ENCODE measurements at places on chromosomes 1 and 21.

DNA sequence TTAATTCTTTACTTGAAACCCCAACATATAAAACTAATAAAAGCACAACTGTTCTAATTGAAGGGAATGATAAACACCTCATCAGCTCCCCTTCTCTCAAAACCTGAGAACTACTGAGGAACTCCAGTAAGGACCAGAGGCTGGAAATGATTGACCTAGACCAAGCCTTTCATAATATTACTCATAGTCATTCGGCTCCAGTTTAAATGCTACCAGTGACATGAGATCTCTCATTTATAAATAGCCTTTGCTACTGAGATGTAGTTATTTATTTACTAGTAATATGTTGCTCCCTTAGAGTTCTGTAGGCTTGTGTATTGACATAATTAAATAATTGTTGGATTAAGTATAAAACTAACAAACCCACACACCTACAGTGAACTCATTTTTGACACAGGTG, 209.8 kb upstream of the PRMT6 start:
- no peak for DNase-seq

- no peak for DNase-seq
Observed at GRCh38 chr1:188432427-188432826, 1603.7 kb downstream of the PLA2G4A start.

GRCh38 chr21:44324854-44325107, 14.4 kb downstream of the CFAP410 start:
- DNase-seq: no peak

- no peak for DNase-seq
Observed at GRCh38 chr1:186595969-186596368, 84.3 kb downstream of the PTGS2 start.

DNA sequence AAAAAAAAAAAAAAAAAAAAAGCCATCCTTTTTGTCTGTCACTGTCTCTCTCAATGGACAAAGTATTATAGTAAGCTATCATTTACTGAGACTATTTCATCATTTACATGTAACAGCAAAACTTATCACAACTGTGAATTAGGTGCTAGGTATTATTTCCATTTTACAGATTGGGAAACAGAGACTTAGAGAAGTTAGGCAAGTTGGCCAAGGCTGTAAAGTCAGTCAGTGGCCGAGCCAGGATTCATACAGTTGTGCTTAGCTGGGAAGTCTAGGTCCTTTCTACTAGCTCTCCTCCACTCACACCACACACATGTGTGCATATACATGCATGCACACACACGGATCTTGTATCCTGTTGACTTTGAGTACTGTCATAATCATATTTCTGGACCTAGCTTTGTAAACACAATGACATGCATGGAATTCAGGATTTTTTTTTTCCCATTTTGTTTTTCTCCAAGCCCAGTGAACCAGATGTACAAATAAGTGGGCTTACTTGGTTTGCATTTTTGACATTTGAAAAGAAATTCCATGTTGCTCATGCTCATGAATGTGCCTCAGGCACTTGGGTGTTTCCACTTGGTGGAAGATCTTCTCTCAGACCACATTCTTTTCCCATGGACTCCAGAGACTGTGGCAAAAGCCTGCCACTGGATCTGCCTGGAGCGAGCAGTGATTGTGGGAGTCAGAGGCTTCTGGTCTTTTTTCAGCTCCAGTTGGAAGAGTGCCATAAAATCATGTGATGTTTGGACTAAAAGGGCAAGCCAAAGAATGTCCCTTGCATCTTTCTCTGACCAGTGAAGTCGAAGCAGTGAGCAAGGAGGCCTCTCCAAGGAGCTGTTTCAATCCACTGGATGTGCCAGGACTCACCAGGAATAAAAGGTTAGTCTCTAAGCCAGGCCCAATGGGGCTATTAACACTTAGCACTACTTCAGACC, 61.7 kb upstream of the DNAJC6 start:
- no peak for DNase-seq

DNA sequence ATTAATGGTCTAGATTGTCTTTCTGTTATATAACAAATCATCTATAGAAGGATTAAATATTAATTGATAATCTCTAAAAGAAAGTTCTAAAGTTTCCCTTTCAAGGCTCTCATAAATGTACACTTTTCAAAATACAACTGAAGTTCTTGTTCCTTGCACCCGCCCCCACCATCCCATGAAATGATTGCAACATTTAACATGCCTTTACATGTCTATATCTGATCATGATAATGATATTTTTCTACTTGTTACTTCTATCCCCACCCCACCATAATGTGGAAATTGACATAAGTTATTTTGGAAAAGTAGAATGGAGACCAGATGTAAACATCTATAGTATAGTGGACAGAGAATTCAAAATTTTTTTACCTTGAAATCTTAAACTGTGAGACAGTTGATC, 186.6 kb downstream of the NTNG1 start:
- no peak for DNase-seq

DNA sequence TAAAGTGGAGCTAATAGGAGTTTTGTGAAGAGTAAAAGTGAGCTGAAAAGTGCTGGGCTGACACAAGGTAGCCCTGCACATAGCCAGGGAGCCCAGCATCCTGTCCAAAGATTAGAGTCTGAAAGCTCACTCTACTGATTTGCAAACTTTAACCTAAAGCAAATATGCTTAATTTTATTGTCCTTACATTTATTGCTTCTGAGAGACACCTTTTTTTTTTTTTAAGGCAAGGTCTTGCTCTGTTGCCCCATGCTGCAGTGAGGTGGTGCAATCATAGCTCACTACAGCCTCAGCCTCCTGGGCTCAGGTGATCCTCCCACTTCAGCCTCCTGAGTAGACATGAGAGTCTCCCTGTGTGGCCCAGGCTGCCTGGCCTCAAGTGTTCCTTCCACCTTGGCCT, 16.5 kb downstream of the MGST3 start:
- DNase-seq: no peak

DNA sequence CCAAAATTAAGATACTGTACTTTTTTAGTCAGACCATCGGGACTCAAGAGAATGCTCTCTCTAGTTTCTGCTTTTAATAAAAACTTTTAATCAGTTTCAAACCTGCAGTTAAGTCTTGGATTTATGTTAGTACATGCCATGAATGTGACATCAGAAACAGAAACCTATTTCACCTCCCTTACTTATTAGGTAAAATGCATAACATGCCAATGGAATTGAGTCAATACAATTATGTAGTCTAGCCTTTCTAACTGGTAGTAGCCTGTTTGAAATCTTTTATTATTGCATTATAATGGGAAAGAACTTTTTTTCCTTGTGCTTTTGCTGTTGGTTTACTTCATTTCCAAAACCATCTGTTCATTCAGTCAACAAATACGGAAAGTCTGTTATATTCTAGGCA, 4.8 kb downstream of the PHACTR4 start:
- DNase-seq: no peak

- no peak for DNase-seq
Observed at GRCh38 chr21:46559291-46559983, 45.4 kb downstream of the S100B start.

DNA sequence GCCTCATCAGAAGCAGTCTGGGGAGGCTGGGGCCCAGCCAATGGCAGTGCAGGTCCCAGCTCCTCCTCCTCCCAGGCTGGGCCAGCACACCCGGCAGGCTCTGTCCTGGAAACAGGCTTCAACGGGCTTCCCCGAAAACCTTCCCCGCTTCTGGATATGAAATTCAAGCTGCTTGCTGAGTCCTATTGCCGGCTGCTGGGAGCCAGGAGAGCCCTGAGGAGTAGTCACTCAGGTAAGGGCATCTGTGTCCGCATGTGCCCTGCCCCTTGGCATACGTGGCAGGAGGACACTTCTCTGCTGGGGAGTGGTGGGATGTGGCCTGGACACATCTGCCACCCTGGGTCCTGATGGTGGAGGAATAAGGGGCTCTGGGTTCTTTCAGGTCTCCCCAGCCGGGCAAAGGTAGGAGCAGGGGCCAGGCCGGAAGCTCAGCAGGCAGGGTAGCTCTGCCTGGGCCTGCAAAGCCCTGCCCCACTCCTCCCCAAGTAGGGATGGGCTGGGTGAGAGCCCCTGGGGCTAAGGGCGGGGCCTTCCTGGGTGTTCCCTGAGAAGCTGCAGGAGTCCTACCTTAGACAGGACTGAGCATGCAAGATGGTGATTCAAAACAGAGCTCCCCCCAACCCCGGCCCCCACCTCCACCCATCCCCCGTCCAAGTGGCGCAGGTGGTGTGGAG, at the start of gene GJB5:
Gene GJB5, plus strand, starts transcription at position 84 of the 674 bp plus-strand sequence. CDS start 2,284 bp downstream, outside the sequence.
- no peak for DNase-seq

- DNase-seq: peak; percentile 59
Observed at GRCh38 chr1:88801575-88802208, 89.7 kb downstream of the GTF2B start.

DNA sequence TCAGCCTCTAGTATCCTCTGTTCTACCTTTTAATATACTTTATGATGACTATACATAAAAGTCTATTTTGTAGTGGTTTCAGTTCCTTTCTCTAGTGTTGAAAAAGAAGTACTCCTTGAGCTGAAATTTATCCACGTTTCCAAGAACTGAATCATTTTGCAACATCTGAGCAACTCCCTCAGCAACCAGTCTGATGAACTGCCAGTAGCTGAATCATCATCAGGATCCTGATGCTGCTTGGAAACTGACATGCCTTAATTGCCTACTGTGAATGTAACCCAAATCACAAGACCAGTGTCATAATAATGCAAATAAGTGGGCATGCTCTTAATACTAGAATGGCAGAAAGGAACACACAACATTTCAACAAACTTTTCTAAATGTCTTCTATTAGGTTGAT, 103.3 kb downstream of the CYYR1 start:
- DNase-seq: no peak

DNA sequence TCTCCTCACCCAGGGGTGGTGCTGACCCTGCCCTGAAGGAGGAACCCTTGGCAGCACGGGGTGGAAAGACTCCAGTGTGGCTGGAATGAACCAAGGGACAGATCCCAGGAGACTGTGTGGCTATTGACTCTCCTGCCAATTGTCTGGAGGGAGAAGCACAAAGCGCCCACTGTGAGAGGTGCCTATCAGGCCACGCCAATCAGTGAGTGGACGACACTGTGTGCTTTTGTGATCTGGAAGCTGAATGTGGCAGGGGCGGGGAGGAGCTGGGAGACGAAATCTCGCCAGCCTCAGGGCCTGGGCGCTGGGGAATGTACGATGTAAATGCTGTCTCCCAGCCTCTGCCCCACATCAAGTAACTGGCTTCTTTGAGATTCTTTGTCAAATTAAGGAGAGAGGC, 167.1 kb downstream of the ZBTB18 start:
- DNase-seq: no peak

GRCh38 chr1:1529321-1529720, 11.1 kb downstream of the TMEM240 start:
- DNase-seq: no peak

DNA sequence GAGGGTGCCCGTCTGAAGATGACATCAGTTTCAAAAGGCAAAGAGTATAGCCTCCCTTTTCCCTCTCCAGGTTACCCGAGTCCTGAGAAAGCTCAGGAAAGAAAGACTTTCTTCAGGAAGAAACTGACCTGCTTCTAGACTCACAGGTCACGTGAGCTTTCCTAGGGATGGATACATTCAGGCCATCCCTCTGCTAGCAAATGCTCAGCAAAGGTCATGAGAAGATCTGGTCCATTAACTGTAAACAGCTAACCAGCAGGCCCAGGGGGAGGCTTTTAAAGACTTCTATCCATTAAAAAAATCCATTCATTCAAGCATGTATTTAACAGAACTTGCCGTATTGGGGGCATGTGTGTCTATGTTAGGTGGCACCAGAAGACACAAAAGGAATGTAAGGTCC, 605.5 kb downstream of the KIF26B start:
- DNase-seq: no peak

DNA sequence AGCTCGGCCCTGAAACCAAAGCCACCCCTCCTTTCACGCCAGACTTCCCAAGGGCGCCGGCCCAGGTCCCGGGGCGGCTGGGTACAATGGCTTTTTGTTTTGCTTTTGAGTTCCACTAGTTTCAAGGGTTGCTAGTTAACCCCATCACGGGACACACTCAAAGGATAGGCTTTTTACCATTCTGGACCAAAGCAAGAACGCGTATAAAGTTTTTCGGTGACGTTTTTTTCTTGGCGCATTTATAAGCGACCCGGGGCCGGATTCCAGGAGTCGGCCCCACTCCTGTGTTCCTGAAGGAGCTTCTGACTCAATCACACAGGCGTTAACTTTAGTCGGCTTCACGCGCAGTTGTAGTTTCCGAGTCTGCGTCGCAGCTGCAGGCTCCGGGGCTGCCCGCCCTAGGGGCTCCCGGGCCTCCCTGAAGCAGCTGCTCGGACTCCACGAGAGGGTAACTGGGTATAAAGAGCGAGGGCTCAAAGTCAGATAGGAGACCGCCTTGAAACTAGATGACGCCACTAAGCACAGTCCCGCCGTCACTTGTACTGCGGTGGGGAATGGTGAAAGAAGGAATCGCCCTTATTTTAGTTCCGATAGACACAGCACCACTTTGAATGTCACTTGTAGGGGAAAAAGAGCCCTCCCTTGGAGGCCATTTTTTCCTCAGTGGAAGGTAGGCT, 707 bp upstream of the KLHL21 start:
- DNase-seq: no peak

DNA sequence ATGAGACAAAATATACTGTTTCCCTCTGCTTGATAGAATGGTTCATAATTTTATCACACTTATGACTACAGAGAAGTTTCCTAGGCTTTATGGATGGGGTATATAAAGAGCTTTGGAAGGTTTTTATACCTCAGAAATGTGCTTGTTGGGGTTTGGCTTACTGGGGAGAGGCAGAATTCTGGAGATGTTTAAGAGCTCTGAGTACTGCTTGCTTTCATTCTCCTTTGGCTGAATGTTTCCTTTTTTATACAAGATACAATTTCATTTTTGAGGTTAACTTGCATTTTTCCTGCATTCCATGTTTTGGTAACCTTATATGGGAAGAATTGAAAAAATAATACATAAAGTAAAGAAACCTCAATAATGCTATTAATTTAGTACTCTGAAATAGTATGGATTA, 157.7 kb upstream of the COL11A1 start:
- no peak for DNase-seq

- DNase-seq: no peak
Observed at GRCh38 chr1:10950316-10951172, 61.9 kb upstream of the TARDBP start.

- no peak for DNase-seq
Observed at GRCh38 chr1:105137543-105138457, 1388.1 kb downstream of the AMY1C start.

- no peak for DNase-seq
Observed at GRCh38 chr1:10322821-10323220, 76.0 kb upstream of the PGD start.

- DNase-seq: peak; percentile 1
Observed at GRCh38 chr1:179142889-179143299, 61.0 kb downstream of the TOR3A start.

- DNase-seq: no peak
Observed at GRCh38 chr1:88311265-88311664, 372.8 kb upstream of the PKN2 start.

- DNase-seq: no peak
Observed at GRCh38 chr1:210792250-210793102, 341.5 kb downstream of the KCNH1 start.

- DNase-seq: no peak
Observed at GRCh38 chr1:93442008-93442666, 5.8 kb upstream of the FNBP1L start.

- no peak for DNase-seq
Observed at GRCh38 chr1:24248859-24249258, 61.8 kb upstream of the IFNLR1 start.

- no peak for DNase-seq
Observed at GRCh38 chr1:38246955-38247952, 200.7 kb upstream of the POU3F1 start.

- DNase-seq: no peak
Observed at GRCh38 chr1:57770772-57771171, 346.9 kb upstream of the DAB1 start.

- DNase-seq: peak; percentile 32
Observed at GRCh38 chr1:225855503-225856300, 26.5 kb downstream of the TMEM63A start.
